ENCODE measurements at places on chromosomes 1 and 21.

DNA sequence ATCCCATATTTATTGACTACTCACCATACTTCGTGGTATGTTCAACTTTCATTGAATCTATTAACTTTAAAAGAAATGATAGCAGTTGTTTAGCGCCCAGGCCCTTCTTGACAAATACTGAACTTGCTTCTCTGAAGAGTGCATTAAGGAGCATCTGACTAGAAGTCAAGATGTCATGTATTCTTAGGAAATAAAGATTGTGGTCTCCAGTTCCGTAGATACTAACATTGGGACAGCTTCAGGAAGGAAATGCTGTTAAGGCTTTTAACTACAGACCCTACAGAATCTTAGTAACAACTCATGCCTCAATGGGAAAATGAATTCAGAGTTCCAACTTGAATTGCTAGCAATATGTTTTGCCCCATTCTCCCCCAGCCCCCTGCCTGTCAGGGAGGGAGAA is 14.8 kb downstream of the LYST start:
- DNase-seq, result no peak

DNA sequence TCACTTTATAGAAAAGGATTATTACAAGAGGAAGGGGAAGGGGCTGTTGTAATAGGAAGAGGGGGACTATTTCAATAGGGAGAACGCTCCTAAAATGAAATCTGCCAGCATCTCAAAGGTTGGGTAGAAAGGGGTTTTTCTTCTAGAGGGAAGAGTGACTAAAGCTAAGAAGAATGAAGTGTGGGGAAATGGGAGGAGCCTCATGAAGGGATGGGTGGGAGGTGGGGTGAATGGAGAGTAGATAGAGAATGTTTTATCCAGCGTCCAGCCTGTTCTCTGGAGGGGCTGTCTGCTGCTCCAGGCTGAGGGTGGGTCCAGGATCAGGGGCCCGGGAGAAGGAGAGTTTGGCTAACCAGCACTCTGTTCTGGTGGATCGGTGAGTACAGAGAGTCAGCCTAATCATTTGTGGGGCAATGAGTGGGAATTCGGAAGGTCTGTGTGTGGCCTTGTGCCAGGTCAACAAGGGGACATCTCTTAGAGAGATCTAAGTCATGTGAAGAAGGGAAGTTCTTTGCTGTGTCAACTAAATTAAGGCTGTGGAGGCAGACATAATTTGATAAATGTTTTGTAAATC is 25.2 kb downstream of the VN1R5 start:
- DNase-seq, result no peak

DNA sequence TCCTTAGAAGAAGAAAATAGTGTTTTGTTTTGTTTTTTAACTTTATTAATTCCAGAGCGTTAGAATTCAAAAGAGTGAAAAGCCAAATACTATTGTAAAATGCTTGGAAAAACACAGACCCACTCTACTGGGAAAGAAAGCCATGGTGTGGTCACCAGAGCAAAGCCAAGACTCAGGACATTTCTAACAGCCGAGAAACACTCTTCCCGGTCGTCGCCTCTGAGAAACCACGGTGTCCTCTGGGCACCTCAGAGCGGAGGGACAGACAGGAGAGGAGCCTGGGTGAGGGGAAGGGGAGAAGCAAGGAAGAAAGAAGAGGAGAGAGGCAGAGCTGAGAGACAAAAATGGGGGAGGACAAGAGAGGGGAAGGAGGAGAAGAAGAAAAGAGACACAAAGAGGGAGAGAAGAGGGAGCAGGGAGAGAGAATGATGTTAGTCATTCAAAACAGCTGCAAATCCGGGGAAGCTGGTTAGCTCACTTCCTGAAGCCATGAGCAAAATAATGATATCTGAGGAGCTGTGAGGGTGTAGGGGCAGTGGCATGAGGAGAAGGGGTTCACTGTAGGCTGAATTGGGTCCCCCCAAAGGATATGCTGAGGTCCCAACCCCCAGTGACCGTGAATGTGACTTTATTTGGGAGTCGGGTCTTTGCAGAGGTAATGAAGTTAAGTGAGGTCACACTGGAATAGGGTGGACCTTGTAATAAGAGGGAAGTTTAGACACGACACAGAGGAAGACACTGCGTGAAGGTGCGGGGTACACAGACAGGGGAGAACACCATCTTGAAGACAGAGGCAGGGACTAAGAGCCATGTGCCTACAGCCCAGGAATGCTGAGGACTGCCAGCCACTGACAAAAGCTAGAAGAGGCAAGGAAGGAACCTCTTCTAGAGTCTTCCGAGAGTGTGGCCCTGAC is 58.2 kb upstream of the DMRTB1 start:
- DNase-seq, result no peak

- no peak for DNase-seq
Observed at GRCh38 chr1:110475362-110476027, 24.5 kb downstream of the PROK1 start.

DNA sequence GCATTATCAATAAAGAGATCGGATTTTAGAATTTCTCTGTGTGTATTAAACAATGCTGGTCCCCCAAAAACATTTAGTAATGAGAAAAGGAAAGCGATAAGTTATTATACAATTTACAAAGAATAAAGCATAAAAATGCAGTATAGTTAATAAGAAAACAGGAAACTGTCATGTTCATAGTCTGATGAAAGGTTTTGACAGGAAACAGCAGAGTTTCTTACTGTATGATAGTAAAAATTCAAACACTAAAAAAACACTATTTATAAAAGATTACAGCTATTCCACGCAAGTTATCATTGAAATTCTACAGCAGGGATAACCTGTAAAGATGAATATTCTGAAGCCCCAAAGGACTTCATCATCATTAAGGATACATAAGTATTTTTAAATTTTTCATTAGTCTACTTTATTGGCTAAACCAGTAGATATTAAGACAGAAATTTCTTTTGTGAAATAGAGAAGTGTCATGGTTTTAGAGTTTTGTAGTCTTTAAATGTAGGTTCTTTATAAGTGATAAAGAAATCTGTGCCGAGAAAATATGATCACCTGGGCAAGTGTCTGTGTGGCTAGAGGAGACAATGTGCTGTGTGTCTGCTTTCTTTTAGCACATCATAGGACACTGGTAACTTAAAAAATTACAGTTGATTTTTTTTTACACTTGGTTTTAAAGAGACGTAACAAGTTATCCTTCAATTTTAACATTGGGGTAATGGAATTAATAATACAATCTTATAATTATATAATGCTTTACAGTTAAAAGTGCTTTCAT is 49.7 kb upstream of the GFI1 start:
- no peak for DNase-seq

- DNase-seq, result no peak
Observed at GRCh38 chr1:25731148-25731547, 68.8 kb upstream of the SELENON start.

DNA sequence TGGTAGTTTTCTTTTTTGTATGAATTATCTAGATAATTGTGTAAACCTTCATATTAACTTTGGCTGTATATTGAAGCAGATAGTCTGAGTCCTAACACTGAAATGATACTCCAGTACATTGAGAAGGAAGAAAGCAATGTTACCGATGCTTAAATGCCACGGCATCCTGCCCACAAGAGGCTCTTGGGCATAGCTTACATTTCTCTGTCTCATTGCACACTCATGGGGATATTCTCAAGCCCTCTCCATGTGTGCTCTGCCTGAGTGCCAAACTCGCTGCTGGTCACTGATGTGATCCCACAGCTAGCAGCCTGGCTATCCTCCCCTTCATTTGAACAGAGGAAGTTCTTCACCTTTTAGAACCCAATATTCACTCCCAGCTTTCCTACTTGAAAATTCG is 179.4 kb downstream of the TGFB2 start:
- no peak for DNase-seq

DNA sequence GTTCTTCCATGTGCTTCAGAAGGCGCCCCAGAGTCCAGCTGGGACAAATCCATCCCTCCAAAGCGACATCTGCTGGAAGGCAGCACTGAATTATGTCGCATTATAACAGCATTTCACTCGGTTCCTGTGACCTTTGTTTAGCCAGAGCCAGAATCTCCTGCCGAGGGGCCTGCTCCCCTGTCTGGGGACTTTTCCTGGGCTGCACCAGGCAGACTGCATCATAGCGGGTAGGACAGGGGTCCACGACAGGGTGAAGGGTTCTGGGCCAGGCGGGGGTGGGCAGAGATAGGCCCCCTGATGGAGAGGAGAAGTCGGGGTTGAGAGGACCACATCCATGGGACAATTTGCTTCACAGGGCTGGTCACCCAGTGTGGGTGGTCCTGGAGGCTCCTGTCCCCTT is 276.9 kb downstream of the MATN1 start:
- no peak for DNase-seq

GRCh38 chr1:30274173-30274970 is 449.0 kb downstream of the MATN1 start:
- DNase-seq, result no peak

Data from hippocampal formation (tissue), 2 donors.